ENCODE measurements at places on chromosomes 3 and 15.

DNA sequence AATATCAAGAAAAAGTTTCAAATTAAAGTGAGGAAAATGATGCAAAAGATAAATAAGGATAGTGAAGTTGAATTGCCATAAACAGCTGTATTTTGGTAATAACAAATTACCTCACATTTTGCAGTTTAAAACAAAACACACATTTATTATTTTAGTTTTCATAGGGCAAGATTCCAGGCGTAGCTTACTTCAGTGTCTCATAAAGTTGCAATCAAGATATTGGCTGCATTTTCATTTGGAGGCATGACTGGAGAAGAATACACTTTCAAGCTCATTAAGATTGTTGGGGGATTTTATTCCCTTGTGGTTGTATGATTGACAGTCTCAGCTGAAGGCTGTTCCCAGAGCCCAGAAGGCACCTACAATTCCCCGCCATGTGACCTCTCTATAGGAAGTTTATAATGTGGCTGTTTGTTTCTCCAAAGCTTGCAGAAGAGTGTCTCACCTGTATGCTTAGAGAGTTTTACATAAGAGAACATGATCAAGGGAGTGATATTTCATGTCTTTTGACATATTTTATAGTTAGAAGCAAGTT, 151.4 kb downstream of the OTOL1 start:
- no peak for DNase-seq

- no peak for DNase-seq
Measured at GRCh38 chr3:167030082-167030725, 349.9 kb downstream of the ZBBX start.

- no peak for DNase-seq
Measured at GRCh38 chr3:18847583-18848197, 300.6 kb upstream of the KCNH8 start.

DNA sequence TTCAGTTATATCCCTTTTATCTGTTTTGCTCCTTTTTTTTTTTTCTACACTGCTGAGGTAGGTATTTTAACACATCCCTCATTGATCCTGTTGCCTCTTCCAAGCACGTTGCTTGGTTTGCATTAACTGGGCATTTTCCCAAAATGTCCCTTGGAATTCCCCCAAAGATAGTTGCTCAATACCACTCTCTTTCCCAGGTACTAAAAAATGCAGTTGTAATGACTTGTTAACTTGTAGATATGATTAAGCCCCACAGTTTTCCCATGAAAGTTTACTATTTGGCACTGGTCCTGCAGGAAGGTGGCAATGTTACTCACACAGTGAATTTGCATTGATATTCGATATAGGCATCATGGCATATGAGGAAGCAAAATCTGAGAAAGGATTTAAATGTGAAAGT, 67.1 kb downstream of the GRM7 start:
- DNase-seq = no peak

- no peak for DNase-seq
Measured at GRCh38 chr15:74997141-74997540, 1.8 kb downstream of the SCAMP5 start.

GRCh38 chr3:11001020-11001657, 8.6 kb downstream of the SLC6A1 start:
- DNase-seq = no peak

GRCh38 chr3:125351152-125351551, 24.0 kb downstream of the ZNF148 start:
- no peak for DNase-seq

DNA sequence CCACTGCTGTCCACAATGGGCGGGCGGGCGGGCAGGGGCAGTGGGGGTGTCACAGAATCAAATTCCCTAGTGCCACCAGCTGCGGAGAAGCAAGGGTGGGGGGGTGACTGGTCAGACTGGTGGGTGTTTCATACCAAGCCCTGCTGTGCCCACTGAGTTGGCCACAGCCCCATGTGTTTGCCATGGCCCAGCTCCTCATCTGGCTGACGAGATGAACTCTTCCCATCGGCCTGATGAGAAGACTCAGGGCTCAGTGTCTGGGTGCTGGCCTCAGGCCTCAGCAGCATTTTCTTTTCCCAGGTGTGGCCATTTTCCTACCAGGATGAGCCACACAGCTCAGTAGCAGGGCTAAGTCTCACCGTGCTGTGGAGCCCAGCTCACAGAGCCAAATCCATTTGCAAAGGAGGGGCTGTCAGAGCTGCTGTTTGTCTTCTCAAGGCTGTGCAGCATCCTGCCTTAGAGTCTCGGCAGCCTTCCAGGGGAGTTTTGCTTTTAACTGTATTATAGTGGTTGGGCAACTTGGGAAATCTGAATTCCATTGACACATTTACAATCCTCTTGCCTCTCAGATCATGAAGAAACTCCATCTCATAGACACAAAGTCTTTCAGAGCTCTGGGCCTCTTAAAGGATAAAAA, 176.8 kb downstream of the ABHD5 start:
- DNase-seq = no peak

DNA sequence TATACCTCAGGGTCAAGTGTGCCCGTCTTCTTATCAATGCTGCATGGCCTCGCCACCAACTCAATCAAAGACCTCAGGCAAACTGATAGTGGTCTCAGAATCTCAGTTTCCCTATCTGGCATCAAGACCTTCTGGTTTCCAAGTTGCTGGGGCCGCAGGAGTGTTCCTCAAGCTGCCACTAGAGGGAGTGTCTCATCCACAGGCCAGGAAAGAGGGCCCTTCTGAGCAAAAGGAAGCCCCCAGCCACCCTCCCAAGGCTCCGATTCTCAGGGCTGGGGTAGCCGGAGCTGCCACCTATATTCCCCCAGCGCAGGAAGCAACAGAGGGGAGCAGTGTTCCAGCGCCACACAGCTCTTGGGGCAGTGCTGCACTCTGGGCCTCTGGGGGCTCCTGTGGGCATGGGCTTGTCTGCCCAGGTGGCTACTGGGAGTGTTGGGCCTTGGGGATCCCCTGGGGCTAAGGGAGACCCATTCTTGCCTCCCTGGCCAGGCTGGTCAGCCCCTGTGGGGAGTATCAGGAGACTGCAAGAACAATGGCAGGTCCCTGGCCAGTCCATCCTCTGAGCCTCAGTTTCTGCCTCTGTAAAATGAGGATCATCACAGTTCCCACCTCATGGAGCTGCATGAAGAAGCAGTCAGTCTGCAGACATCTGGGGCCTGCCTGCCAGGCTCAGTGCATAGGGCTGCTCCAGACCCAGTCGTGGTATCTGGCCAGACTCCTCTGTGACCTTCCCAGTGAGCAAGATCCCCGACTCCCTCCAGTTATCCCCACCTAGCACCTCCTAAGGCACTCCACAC, 23.4 kb upstream of the SEC13 start:
- DNase-seq = no peak

DNA sequence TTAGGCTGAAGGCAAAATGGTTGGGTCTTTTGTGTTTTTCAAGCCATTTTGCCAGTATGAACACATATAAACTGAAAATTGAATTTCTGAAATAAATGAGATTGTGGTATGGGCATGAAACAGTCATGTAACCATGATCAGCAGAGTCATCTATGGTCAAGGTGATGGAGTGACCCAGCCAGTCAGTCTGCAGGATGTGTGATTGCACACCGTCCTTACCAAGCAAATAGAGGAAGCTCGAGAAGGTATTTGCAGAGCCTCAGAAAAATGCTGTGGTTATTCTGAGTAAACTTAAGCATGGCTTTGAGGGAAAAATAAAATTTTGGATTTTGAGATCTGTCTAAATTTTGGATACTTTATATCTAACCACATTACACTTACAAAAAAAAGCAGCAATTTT, 95.9 kb upstream of the RNF7 start:
- no peak for DNase-seq

GRCh38 chr3:18643281-18643680, 218.1 kb upstream of the SATB1 start:
- DNase-seq = no peak

DNA sequence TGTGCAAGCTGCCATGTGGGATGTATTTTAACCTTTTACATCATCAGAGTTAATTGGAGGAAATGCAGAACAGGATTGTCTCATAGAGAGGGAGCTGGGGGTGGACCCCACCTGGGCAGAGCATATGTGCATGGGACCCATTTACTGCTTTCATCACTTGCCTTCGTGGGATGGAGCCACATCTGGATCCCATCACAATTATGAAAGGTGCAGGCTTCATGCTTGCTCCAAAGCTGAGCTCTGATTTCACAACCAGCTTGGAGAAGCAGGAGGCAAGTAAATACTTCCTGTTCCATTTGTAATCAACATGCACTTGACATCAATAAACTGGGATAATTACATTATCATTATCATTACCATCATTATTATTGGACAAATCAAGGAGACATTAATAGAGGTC, 161.9 kb downstream of the ALDH1A2 start:
- DNase-seq = no peak

GRCh38 chr3:69130689-69131088, 8.3 kb upstream of the LMOD3 start:
- DNase-seq = no peak

- DNase-seq = no peak
Measured at GRCh38 chr3:190580417-190580816, 66.5 kb downstream of the IL1RAP start.

GRCh38 chr15:48397841-48398240, 66.6 kb downstream of the DUT start:
- DNase-seq = no peak

- peak; percentile 7 for DNase-seq
Measured at GRCh38 chr3:41893977-41894376, 67.9 kb downstream of the ULK4 start.

Data from H54 (cell line).